Naive thymus-derived CD4-positive, alpha-beta T cell (primary cell): ENCODE measurements at places on chromosomes 2 and 18. TPM values are rescaled to one million over a fixed set of nuclear protein-coding genes. Genes with fewer than 3 reads are reported as not detected.

GRCh38 chr2:96103187-96103601 is 13.2 kb downstream of the ADRA2B start:
- no peak for DNase-seq

DNA sequence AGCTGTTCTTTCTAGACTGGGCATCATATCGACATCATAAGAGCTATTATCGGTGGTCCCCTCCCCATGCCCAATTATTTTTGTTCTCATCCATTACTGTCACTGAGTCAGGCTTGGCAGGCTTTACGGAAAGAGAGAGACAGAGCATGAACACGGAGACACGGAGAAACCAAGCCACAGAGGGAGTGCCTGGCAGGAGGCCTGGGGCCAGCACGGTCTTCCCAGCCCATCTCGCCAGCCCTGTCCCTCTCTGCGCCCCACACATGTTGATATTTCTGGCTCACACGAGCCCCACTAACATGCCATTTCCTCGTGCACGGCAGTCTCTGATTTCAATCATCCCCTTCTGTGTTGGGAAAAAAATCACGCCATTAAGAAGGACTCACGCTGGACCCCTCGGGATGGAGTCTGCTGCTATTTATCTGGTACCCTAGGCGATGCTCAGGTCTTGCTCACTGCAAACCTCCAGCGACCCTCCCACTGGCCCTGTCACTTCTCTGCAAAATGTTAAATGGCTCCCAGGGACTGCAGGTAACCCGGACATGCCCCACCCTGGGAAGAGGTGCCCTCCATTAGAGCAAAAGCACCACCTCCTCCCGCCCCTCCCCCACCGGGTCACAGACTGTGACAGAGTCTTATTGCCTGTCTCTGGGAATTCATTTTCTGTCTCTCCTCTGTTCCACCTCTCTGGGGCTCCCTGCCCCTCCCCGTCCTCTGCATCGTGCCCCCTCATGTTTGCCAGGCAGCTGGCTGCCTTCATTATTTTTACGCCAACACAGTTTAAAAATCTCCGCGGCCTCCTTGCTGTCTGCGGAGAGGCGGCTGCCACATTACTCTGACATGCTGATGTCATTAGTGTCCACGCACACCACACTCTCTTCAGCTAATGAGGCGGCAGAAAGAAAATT is 40.1 kb upstream of the GBX2 start:
- no peak for DNase-seq

GRCh38 chr2:7392076-7392787 is 475.0 kb downstream of the RNF144A start:
- DNase-seq: no peak

DNA sequence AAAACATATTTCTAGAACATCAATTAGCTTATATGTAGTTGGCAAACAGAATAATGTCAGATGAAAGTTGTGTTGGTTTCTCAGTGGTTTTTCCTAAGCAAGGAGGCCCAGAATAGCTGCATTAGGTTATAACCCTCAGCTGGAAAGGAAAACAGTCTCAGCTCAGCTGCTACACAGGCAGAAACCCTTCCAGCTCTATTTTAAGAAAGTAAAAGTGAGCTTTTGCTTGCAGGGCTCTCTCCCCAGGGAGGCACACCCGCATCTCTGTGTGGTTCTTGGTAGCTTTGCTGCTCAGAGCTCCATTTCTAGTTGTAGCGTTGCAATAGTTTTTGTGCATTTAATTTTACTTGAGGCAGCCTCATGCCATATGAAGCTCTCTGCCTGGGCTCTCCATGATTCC is 54.6 kb downstream of the PIKFYVE start:
- no peak for DNase-seq

- DNase-seq: no peak
Measured at GRCh38 chr2:55490554-55490953, 29.0 kb upstream of the CFAP36 start.

DNA sequence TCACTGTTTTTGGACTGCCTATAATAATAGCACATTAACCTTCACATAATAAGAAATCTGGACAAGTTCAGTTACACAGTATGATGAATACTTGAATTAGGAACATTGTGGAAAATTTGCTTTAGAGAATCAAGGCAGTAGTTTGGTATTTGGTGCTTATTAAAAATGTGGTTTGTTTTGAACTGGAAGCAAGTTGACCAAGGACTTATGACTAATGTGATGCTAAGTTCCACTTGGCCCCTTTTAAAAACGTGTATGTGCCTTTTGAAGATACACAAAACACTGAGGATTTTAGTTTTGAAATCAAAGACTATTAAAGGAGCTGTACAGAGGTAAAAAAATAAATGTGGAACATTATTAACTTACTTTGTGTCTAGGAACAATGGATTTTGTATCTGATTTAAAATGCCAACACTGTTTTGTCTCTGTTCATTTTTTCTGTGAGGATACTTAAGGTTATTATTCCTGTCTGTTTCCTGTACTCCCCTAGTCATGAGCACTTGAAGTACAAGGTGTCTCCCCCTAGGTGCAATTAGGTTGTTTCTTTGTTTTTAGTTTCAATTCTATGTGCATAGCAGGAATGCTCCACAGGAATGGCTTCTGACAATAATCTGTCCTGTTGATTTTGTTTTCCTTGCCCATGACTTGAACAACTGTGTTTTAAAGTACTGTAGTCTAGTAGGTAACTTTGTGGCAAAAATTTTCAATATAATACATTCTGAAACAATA is 49.6 kb upstream of the PTH2R start:
- DNase-seq: no peak

- DNase-seq: no peak
Measured at GRCh38 chr18:72819050-72819449, 48.7 kb downstream of the NETO1 start.

OTOS gene
- not detected for total RNA-seq

CPLX4 gene
- total RNA-seq: not detected

YIPF4 gene
- 40.4 TPM for total RNA-seq

PLGLB1 gene
- total RNA-seq: 20.7 TPM

DYSF gene
- 28.2 TPM for total RNA-seq

GATA6 gene
- total RNA-seq: 0.44 TPM

C2orf80 gene
- total RNA-seq: not detected
